ENCODE measurements at places on chromosomes 7 and 10.

GRCh38 chr7:26046150-26046549 is 105.8 kb upstream of the NFE2L3 start:
- DNase-seq, result no peak

DNA sequence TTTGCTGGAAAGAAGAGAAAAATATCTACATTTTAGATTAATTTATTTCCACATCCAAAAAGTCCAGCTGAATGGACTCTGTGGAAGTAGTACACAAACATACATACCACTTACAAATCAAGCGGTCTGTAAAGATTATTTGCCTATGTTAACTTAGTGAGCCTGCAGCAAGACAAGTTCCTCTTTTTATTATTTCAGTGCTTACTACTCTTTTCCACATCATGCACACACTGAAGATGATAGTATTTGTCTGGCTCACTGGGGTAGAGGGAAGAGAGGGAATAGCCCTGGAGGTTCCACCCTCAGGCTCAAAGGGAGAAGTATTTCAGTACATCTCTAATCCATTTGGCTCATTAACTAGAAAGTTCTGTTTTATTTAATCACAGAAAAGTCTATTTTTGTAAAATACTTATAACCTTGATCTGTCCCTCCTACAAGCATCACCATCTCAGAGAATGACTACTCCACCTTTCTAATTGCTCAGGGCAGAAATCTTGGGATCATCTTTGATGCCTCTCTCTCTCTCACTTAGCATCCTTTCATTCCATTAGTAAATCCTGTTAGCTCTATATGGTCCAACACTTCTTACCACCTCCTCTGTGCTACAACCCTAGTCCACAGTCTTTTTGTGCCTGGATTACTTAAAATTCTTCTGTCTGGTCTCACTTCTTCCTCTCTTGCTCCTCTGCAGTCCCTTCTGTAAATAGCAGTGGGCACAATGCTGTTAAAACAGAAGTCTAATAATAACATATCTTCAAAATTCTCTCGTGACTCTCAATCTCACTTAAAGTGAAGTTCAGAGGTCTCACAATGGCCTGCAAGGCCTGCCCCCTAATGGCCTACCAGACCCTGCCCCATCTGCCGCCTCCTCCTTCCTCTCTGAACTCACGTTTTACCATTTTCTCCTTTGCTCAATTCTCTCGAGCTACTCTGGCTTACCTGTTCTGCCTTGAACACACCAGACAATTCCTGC is 64.3 kb upstream of the CCDC6 start:
- DNase-seq, result no peak

- DNase-seq, result no peak
These were observed 33.1 kb upstream of the EPC1 start for GRCh38 chr10:32379950-32380551.

DNA sequence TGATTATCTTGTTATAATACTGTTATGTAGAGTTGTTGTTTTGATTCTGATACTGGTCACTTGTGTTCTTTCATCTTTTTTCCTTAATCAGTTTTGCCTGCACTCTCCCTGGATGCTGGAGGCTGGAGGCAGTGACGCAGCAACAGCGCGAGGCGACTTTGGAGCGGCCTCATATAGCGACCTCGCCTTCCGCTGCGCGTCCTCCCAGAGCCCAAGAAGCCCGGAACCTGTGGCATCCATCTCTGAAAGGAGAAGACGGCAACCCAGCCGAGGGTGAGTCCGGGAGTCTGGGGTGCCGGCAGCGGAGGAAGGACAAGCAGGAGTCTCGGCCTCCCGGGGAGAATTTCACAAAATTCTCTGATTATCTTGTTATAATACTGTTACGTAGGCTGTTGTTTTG is 161.2 kb downstream of the ZNF33B start:
- DNase-seq, result no peak

DNA sequence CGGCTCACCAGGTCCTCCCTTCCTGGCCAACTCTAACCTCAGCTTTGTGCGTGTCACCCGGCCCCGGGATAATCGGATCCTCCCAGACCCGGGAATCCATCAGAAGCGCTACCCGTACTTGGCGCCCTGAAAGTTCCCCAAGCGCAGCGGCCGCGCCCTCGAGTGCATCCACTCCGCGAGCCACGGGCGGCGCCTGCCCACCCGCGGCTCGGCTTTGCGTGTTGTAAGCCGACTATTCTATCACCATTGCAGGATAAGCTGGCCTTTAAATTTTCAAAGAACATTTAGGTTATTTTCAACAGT is 35.7 kb upstream of the EBLN1 start:
- no peak for DNase-seq

- DNase-seq, result no peak
These were observed 64.8 kb downstream of the CALD1 start for GRCh38 chr7:134844200-134844599.

DNA sequence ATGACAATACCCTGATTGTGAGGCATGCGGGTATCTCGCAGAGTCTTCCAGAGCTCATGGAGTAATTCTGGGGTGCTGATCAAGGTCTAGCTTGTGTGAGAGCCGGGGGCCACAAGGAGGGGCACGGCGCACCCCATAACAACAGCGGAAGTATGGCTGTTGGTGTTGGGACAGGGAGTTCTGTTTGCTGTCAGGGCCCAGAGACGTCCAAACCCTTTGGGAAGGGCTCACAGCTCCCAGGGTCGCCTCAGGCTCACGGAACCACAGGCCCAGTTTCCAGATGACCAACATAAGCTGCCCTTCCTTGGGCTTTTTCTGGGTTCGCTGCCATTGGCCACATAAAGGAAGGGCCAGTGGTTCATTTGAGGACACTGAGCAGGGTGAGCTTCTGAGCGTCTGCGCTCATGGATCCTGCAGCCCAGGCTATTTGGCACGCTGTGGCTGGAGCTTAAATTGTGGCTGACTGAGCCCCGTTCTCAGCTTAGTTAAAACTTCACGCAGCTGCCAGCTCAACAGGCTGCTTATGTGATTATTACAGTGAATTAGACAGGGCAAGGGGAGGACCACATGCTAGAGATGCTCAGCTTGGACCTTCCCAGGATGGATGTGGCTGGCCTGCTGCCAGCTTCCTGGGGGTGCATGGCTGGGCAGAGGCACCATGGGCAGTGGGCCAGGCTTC is 92.3 kb downstream of the DNAJB6 start:
- no peak for DNase-seq

GRCh38 chr7:134420424-134421125 is 38.3 kb downstream of the AKR1B1 start:
- peak; percentile 62 for DNase-seq

GRCh38 chr7:116499168-116500077 is at the start of gene CAV2:
TSS of gene CAV2 (plus strand) at chr7:116499738. CDS start at chr7:116499782, 44 bp downstream.
- peak; percentile 83 for DNase-seq

DNA sequence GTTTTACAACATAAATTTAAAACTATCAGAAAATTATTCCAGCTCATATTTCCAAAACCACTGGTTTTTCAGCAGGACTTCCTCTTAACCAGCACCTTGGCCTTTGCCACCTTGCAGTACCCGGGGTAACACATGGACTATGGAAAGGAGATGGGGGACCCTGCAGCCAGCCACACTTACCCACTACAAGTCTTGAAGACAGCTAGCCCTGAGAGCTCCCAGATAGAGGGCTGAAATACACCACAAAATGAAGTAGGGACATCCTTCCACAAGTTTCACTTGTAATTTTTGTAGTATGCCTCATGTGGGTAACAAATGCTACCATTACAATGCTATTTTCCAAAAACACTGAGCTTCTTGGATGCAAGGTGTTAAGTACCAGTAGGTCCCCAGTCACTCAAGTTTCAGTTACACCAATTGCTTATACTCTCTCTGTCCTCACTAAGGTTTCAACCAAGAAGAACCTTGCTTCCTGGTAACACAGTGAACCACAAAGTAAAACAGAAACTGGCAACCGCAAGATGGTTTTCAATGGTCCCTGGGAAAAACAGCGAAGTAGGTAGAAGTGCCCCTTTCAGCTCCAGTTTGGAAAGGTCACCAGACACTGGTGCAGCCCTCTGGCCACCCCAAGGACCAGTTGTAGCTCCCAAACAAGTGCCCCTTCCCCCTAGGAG is 110.9 kb downstream of the SGMS1 start:
- no peak for DNase-seq

- peak; percentile 27 for DNase-seq
These were observed 500.9 kb upstream of the ZMIZ1 start for GRCh38 chr10:78567680-78568455.

DNA sequence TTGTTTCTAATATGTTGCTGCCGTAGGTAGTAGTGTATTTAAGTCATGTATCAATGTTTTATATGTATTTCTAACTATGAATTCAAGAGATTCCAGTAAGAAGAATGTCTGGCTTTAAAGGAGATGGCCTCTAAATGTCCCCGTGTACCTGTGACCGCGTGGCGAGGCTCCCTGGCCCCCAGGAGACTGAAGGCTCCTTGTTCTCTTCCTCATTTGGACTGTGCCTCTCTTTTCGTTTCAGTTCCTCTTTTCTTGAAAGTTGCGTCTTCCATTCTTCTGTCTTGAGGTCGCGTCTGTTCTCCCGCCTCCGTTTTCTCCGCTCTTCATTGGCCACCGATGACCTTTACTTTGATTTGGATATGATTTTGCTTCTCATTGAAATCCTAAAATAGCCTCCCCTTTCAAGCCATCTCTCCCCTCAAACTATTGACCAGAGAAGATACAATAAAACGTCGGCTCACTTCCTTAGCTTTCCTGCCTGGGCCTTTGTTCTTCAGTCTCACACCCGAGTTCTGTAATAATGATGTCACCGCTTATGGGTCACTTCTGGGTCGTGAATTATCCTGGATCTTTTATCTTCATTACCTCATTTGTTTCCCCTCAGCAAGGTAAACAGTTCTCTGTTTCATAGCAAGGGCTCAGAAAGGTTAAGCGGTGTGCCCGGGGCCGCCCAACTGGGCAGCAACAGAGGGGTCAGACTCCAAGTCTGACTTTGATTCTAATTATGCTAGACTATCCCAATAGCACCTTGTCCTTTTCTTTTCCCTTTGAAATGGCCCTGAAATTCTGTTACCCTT is 28.7 kb downstream of the WIPI2 start:
- DNase-seq, result no peak

GRCh38 chr7:2504889-2505375 is 14.6 kb upstream of the LFNG start:
- no peak for DNase-seq

DNA sequence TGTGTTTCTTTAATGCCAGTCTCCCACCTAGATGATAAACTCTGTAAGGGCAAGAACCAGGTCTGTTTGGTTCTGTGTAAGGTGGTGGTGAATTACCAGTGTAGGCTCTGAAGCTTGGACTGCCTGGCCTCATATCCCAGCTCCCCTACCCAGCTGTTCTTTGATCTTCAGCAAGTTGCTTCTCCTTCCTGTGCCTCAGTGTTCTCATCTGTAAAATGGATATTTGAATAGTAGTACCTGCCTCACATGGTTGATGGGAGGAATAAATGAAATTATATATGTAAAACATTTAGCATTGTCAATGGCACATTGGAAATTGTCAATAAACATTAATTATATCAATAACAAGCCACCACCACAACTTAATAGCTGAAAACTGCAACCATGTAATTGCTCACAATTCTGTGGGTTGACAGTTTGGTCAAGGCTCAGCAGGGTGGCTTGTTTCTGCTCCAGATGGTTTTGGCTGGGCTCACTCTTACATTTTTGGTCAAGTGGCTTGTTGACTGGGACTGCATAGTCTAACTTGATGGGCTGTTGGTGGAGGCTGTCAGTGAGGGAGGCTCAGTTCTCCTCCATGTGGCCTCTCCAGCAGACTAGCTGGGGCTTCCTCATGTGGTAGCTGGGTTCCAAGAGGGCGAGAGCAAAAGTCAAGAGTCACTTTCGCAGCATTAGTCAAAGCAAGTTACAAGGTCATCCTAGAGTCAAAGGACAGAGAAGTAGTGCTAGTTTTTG is 84.5 kb upstream of the DUSP5 start:
- DNase-seq, result no peak

GRCh38 chr7:96136600-96137239 is 185.2 kb downstream of the SLC25A13 start:
- no peak for DNase-seq

GRCh38 chr7:108138911-108139310 is 8.8 kb upstream of the LAMB4 start:
- DNase-seq, result no peak

DNA sequence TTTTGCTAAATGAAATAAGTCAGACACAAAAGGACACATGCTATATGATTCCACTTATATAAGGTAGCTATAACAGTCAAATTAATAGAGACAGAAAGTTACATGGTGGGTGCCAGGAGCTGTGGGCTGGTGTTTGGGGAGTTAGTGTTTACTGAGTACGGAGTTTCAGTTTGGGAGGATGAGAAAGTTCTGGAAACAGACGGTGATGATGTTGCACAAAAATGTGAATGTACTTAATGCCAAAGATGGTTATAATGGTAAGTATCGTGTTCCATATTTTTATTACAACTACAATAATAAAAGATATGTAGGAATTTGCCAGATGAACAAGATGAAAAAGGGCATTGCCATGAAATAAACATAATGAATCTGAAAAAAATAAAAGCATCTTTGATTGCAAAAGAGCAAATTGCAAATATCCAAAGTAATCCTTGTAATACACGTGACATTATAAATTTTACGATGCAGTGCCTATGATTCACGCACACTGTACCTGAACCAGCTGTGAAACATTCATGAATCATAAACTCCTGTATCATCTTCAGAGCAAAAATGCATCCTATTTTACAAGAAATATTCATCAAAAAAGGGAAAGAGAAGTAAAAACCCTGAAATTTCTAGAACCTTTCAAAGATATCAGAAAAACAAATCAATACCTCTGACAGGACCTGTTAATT is 676.7 kb downstream of the PCDH15 start:
- DNase-seq, result no peak

- DNase-seq, result no peak
These were observed 10.4 kb upstream of the SP8 start for GRCh38 chr7:20797042-20797461.

- no peak for DNase-seq
These were observed 20.0 kb upstream of the SRI start for GRCh38 chr7:88239852-88240251.

- DNase-seq, result no peak
These were observed 2.2 kb upstream of the DNAJC1 start for GRCh38 chr10:22005763-22006162.

- DNase-seq, result no peak
These were observed 170.4 kb downstream of the WNT2 start for GRCh38 chr7:117152213-117153007.

GRCh38 chr7:152312316-152312715 is 123.5 kb downstream of the KMT2C start:
- no peak for DNase-seq

DNA sequence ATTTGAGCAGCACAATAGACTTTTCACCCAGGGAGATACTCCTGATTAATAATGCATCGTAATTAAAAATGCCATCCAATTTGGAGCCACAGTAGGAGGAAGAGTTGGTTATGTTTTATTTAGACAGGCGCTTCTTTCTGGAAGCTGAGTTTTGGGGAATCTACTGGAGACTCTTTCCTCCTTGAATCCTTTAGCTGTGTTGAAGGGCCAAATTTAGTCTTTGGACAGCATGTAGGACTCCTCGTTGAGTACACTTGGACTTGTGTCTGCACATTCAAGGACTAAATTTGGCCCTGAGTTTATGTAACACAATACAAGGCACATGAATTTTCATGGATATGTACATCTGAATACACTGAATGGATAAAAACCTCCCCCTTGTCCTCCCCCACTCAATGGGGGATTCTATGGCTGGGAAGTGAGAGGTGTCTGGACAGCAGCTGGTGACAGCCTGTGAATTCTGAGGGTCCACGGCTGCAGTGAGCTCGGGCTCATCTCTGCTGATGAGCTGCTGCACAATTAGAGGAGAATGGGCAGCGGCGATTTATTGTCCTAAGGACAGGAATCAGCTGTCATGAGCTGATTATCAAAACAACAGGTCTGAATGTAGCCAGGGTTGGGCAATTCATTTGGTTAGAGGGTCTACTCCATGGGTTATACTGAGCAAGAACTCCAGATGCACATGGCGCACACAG is 95.2 kb downstream of the PRTFDC1 start:
- DNase-seq, result no peak

GRCh38 chr10:44921061-44921460 is 9.9 kb downstream of the TMEM72 start:
- no peak for DNase-seq

Measured in SW480 (cell line).